Cerebellum (tissue), 4 donors: ENCODE measurements at places on chromosomes 2 and 18. TPM values are rescaled to one million over a fixed set of nuclear protein-coding genes. Genes with fewer than 3 reads are reported as not detected.

GRCh38 chr2:178072383-178073301, at the start of gene PDE11A:
Gene PDE11A (minus strand): TSS chr2:178072777. CDS start chr2:178072437, 340 bp downstream.
- no peak for DNase-seq

GRCh38 chr2:120593921-120594686, 141.6 kb upstream of the GLI2 start:
- DNase-seq: no peak

The TMEM169 gene
- 18.6 TPM for total RNA-seq

DNA sequence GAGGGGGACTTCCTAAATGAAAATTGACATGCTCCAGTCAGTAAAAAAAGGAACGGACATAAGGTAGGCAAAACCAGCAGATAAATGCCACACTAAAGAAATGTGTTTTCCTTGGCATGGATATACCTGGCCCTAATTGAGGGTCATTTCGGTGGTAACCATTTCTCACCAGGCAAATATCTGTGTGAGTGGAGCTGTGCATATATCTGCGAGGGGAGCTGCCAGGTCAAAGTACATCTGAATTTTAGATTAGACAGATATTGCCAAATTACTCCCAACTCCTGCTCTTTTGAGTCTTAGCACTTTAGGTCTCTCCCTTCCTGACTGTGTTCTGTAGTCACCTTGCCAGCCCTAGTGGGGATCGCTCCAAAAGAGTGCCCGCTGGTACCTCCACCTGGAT, 204.2 kb downstream of the SH3BP4 start:
- no peak for DNase-seq

The ALPP gene
- not detected for total RNA-seq

- DNase-seq: no peak
Observed at GRCh38 chr2:74097574-74097973, 50.1 kb downstream of the BOLA3 start.

DNA sequence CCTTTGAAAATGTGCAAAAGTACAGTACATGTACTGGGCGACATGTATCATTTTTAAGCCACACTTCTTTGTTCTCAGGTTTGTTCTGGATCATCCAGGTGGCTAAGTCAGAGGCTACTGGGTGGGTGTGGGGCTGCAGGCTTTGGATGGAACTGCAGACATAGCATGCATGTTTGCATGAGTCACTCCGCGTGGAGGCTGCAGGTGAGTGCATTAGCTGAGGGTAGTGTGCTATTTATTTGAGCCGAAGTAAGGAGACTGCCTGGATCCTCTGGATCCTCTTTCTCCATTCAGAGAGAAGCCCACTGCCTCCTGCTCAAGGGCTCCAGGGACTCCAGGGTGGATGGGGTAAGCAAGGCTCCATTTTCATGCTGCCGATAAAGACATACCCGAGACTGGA, 9.4 kb upstream of the NEURL3 start:
- no peak for DNase-seq

GRCh38 chr2:42383855-42384530, 23.0 kb upstream of the COX7A2L start:
- DNase-seq: no peak

- no peak for DNase-seq
Observed at GRCh38 chr18:35934891-35935290, 37.6 kb upstream of the RMP24 start.

DNA sequence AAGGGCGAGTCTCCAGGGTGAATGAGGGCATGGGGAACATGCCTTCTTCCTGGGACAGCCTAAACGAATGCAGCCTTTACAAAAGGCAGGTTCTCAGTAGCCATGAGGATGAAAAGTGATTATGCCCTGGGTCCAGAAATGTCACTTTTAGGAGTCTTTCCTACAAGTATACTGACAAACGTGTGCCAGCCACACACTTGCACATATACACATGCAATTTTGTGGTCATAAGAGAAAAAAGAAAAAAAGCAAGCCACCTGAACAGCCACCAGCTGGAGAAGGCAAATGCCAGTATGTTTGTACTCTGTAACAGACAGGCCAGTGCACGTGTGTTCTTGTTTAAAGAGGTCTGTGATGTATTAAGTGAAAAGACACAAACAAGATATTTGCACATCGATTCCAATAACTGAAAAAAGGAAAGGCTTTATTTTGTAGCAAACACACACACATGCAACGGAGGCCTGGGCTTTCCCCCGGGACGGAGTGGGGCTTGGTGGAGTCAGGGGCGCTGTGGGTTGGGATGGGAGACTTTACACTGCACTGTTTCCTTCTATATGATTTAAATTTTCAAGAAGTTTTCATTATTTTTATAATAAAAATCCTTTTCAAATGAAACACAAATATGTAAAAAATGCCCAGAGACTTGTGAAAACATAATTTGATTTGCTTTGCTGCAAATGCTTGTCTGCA, 108.4 kb downstream of the FAM210A start:
- DNase-seq: no peak

DNA sequence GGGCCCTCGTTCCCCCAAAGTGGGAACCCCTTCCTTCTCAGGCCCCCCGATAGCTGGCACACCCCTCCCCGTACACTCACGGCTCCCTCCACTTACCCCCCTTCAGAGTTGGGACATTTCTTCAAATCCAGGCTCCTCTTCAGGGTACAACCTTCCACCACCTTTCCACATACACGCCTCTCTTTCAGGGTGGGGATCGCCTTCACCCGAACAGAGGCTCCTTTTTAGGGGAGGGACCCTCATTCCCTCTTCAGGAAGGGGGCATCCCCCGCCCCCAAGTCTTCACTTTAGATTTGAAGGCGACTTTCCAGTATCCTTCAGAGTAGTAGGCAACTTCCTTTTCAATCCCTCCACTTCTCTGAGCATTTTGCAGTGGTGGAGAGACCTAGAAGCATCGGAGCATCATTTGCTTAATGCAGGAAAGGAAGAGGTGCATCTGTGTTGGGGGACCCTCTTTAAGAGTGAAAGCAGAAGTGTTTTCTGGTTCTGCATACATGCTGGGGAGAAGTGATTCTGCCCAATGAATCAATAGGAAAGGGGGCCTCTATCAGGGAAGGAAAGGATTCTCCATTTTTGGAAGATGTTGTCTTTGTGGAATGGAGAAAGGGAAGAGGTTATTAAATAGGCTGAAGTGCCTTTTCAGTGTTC, 845 bp downstream of the EML4 start:
- DNase-seq: no peak

DNA sequence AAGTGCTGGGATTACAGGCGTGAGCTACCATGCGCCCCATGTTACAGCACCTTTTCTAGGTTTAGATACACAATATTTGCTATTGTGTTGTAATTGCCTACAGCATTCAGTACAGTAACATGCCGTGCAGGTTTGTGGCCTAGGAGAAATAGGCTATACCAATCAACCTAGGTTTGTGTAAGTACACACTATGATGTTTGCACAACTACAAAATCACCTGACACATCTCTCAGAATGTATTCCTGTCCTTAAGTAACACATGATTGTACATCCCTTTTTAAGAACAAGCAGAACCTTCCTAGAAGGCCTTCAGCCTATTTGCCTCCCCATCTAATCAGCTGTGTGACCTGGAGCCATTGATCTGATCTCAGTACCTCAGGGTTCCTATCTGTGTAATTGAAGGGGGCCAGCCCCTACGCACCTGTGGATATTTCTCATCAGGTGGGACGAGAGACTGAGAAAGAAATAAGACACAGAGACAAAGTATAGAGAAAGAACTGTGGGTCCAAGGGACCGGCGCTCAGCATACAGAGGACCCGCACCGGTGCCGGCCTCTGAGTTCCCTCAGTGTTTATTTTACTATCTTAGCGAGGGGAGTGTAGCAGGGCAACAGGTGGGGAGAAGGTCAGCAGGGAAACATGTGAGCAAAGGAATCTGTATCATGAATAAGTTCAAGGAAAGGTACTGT, 18.7 kb upstream of the TMBIM1 start:
- DNase-seq: no peak

DNA sequence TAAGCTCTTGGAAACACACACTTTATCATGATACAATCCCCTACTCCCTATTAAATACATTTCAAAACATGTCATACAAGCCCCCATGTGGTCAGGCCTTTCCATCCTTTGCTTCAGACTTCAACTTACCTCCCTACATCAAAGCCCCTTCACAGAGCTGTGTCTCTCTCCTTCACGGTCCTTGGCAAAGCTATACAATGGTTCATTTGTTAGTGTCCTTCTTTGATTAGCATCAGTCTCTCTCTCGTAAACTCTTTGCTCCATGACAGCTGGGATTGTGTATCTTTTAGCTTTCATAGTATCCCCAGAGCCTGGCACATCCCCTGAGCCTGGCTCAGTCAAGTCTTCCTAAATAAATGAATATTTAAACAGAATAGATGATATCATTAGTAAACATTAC, 25.6 kb upstream of the INSIG2 start:
- no peak for DNase-seq

The XIRP2 gene
- 0.45 TPM for total RNA-seq

DNA sequence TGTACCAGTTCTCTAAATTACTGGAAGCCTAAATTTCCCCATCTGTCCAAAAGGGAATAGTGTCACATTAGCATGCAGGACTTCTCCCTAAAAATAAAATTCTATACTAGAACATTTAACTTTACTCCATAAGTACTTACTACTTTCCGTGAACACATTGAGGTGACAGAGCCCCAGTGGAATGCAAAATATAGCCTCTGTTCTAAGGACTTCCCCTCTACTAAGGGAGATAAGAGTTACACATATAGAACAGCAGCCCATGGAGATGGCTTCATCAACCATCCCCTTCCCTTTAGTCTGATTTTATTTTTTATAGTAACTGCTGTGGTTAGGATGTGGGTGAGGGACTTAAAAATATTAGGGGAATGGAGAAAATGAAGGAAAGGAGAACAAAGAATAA, 68.9 kb upstream of the STPG4 start:
- DNase-seq: no peak

GRCh38 chr2:88753833-88754584, 62.5 kb downstream of the RPIA start:
- DNase-seq: no peak

The TMEM247 gene
- total RNA-seq: not detected

The RASGRP3 gene
- total RNA-seq: 9.3 TPM

GRCh38 chr2:17758118-17758517, 4.2 kb downstream of the GEN1 start:
- DNase-seq: no peak

DNA sequence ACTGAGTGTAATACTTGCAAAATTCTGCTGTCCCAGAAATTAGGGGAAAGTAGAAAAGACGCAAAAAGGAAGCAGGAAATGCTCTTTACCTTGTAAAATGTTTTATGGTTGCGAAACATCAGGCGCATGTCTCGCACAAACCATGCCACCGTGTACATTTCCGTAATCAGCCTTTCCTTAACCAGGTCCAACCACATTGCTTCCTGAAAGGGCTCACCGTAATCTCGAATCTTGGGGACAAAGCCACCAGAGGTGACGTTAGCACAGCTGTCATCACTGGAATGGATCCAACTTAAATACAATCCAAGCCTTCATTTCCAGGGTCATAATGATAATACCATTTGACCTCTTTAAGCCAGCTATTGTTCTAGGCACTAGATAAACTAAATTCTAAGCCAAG, 49.3 kb downstream of the SP110 start:
- DNase-seq: no peak

The DHX57 gene
- 50.8 TPM for total RNA-seq

The SKA1 gene
- total RNA-seq: 5.3 TPM

DNA sequence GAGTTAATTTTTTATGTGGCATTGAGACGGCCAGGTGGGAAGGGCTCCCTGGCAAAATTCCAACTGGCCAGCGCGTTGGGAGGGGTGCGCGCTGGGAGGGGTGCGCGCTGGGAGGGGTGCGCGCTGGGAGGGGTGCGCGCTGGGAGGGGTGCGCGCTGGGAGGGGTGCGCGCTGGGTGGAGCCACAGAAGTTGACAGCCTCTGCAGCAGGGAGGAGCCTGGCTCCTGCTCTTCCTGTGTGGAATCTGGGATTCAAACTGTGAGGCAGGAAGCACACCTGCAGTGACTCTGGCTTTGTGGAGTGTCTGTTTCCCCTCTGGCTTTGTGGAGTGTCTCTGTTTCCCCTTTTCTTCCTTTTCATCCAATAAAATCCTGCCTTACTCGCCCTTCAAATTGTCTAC, 147.9 kb upstream of the CBLN2 start:
- DNase-seq: no peak

GRCh38 chr2:62475172-62476011, 30.6 kb downstream of the TMEM17 start:
- DNase-seq: peak; percentile 71

- DNase-seq: no peak
Observed at GRCh38 chr2:224382973-224383555, 18.8 kb downstream of the FAM124B start.

DNA sequence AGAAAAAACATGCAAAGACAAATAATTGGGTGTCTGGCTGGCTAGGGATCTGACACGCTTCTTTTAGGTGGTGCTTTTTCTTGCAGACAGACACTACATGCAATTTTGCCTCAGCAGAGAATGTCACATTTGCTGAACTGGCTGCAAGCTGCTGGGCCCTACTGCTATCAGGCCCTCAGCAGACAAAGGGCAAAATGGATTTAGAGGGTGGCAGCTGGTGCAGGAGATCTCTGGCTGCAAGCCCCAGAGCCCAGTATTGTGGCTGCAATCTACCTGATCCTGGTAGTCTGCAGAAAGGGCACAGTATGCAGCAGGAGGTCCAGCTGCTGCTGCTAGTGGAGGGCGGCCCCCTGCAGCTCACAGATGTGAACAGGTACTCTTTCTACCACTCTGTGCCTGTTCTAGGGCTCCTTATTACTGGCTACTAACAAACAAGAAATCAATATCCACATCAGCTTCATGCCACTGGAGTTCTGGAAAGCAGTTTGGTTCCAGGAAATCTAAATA, 796.7 kb upstream of the CELF4 start:
- peak; percentile 61 for DNase-seq

DNA sequence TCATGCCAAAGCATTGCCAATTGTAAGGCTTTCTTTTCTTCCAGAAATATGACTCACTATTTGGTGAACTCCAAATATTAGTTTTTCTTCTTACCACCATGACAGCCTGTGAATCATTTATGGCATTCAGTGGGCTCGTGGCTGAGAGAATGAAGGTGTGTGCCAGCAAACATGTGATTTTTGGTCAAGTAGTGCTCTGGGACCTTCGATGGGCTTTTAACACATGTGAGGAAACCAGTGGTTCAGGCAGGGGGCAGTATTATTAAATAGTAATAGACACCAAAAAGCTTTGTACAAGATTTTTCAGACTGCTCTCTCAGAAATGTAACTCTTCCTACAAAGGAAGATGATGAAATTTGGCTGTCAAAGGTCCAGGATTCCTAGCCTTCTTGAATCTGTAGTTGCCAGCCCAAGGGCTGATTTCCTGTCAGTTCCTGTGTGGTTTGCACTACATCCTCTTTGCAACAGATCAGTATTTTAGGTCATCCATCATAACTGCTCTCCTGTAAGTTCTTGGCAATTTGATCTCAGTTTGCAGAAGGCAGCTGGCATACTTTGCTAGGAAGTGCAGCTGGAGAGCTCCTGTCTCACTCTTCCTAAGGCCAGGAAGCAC, 64.3 kb downstream of the BABAM2 start:
- no peak for DNase-seq

The KLHL14 gene
- 9.4 TPM for total RNA-seq

The SERPINB12 gene
- total RNA-seq: not detected

The SKOR2 gene
- 19.9 TPM for total RNA-seq
